ENCODE measurements at places on chromosomes 2 and 18. TPM values are rescaled to one million over a fixed set of nuclear protein-coding genes. Genes with fewer than 3 reads are reported as not detected.

- DNase-seq: no peak
These were observed 88.0 kb downstream of the ZCCHC2 start for GRCh38 chr18:62610701-62611411.

The CHAC2 gene
- 4.4 TPM for total RNA-seq

DNA sequence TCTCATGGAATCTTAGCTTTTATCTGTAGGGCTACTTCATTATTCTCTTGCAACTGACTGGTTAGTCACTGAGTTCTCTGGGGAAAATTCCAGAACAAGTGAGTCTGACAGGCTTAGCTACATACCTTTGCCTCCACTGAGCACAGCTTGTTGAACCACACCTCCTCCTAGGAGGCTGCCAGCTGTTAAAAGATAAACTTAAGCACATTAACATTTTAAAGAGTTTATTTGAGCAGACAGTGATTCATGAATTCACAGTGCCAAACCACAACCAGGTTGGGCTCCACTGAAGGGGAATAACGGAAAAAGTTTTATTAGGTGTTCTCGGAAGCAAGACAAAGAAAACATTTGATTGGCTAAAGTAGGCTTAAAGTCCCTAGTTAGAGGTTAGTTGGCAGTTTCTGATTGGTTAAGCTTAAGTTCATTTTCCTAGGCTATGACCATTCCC lies 12.5 kb upstream of the SLC38A11 start:
- DNase-seq: no peak

GRCh38 chr2:170771421-170771937 lies 1.3 kb downstream of the ERICH2 start:
- no peak for DNase-seq

DNA sequence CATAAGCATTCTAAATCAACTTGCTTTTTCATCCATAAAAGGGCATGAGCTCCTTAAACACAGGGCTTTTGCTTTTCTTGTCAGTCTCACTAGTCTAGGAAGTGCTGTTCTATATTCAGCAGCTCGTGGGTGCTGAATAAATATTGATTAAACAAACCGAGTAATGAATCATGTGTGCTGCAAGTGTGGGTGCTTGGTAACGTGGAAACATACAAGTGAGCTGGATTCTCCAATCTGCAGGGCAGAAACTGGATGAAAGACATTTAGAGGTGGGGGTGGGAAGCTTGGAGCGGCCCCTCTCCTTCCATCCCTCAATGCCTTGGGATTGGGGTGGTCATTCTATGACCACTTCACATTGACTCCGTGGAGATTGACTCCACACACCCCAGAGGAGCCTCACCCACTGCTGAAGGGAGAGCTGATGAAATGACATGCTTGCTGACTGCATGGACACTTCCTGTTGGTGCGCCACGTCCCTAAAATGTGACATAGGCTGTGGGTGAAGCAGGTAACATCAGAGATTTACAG lies 114.6 kb downstream of the DOCK10 start:
- no peak for DNase-seq

- DNase-seq: no peak
These were observed 106.1 kb downstream of the UGGT1 start for GRCh38 chr2:128197059-128197458.

DNA sequence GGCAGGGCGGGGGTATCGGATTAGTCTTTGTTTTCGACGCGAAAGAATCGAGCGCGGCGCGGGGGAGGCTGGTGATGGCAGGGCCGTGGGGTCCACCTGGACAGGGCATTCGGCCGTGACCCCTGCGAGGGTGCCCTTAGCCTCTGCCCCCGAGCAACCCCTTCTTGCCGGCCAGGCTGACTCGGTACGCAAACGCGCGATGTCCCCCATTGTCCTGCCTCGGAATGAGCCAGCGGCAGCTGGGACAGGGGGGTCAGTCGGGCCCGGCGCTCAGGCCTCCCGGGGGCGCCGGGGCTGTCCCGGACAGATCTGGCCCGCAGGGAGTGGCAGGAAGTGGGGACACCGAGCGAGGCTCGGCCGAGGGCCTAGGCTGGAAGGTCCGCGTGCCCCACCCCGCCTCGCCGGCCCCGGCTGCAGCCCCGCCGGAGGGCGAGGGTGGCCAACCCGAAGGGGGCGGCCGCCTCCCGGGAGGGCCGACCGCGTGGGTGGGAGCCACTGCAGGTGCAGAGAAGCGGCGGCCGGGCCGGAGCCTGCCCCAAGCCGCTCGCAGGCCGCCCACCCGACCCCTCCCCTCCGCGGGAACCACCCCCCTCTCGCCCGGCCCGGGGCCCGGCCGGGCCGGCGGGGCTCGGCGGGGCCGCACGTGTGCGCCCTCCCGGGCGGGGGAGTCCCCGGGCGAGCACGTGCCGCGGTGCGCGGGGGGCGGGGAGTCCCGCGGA lies at the start of gene TET3:
Gene TET3, plus strand, starts transcription at position 708 of the 719 bp plus-strand sequence. CDS start 1,494 bp downstream, outside the sequence.
- DNase-seq: no peak

GRCh38 chr18:34834897-34835296 lies 124.8 kb downstream of the DTNA start:
- DNase-seq: no peak

DNA sequence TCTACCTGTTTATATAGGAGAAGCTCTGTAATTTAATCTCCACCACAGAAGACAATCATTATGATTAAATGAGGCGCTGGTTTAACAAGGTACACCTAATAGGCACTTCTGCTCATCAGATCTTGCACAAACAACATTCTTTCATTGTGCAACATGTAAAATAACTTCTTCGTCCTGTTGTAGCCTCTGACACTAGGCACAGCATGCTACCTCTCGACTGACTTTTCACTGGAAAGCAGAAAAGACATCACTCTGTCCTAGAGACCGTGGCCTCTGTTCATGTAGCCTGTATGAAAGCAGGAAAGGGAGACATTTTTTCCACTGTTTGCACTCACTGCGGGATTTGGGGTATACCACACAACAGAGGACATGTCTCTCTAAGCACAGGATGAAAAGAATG lies 316.5 kb downstream of the IRS1 start:
- no peak for DNase-seq
